ENCODE measurements at places on chromosomes 7 and 10. TPM values are rescaled to one million over a fixed set of nuclear protein-coding genes. Genes with fewer than 3 reads are reported as not detected.

DNA sequence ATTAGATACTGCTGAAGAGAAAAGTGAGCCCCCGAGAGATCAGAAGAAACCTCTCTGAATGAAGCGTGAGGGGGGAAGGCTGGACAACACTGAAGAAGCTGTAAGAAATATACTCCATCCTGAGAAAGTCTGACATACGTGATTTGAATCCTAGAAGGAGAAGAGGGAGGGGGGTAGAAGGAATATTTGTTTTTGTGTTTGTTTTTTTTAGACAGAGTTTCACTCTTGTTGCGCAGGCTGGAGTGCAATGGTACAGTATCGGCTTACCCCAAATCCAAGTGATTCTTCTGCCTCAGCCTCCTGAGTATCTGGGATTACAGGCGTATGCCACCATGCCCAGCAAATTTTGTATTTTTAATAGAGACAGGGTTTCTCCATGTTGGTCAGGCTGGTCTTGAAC lies 52.6 kb downstream of the GALNT11 start:
- H3K27ac ChIP-seq: no peak overlapping the region
- no peak for DNase-seq
- H3K36me3 ChIP-seq: no peaks in the 10 kb centered on the region
- H3K27me3 ChIP-seq: no peaks in the 10 kb centered on the region
- no peak overlapping the region for H3K4me3 ChIP-seq

- H3K27ac ChIP-seq: no peak overlapping the region
- DNase-seq: no peak
- H3K4me3 ChIP-seq: no peak overlapping the region
- H3K4me1 ChIP-seq: no peaks in the 10 kb centered on the region
- H3K36me3 ChIP-seq: no peaks in the 10 kb centered on the region
Observed at GRCh38 chr7:48299580-48300169, 128.4 kb downstream of the ABCA13 start.

DNA sequence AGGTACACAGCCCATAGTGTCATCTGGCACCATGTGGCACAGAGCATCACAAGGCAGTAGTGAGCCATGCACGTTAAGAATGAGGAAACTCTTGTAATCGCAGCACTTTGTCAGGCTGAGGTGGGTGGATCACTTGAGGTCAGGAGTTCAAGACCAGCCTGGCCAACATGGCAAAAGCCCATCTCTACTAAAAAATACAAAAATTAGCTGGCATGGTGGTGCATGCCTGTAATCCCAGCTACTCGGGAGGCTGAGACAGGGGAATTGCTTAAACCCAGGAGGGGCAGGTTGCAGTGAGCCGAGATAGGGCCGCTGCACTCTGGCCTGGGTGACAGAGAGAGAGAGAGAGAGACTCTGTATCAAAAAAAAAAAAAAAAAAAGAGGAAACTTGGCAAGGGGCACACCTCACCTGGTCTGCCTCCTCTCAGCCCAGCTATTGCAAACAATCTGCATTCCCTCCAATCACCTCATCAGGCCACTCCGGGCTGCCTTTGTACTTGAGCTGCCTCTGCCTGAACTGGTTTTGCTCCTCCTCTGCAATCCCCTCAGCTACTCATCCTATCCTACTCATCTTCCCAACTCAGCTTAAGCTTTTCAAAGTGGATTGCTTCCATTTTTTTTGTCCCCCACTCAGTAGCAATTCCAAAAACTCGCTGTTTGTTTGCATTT lies 46.0 kb upstream of the OPTN start:
- H3K27me3 ChIP-seq: no peaks in the 10 kb centered on the region
- no peaks in the 10 kb centered on the region for H3K36me3 ChIP-seq
- no peak overlapping the region for H3K4me3 ChIP-seq
- H3K27ac ChIP-seq: no peak overlapping the region

- no peaks in the 10 kb centered on the region for H3K27me3 ChIP-seq
- DNase-seq: no peak
Observed at GRCh38 chr7:131499801-131500200, 56.6 kb downstream of the PODXL start.

GRCh38 chr10:80415734-80416478 lies 7.6 kb downstream of the PRXL2A start:
- no peaks in the 10 kb centered on the region for H3K36me3 ChIP-seq
- peak overlapping the region; percentile 10 for H3K4me3 ChIP-seq
- H3K27ac ChIP-seq: peak overlapping the region; percentile 71
- no peaks in the 10 kb centered on the region for H3K27me3 ChIP-seq

Gene C7orf33
- total RNA-seq: not detected

Gene CYP2C19
- not detected for total RNA-seq

Gene PPP1R3C
- 9.4 TPM for total RNA-seq
